ENCODE measurements at places on chromosomes 12 and 14.

DNA sequence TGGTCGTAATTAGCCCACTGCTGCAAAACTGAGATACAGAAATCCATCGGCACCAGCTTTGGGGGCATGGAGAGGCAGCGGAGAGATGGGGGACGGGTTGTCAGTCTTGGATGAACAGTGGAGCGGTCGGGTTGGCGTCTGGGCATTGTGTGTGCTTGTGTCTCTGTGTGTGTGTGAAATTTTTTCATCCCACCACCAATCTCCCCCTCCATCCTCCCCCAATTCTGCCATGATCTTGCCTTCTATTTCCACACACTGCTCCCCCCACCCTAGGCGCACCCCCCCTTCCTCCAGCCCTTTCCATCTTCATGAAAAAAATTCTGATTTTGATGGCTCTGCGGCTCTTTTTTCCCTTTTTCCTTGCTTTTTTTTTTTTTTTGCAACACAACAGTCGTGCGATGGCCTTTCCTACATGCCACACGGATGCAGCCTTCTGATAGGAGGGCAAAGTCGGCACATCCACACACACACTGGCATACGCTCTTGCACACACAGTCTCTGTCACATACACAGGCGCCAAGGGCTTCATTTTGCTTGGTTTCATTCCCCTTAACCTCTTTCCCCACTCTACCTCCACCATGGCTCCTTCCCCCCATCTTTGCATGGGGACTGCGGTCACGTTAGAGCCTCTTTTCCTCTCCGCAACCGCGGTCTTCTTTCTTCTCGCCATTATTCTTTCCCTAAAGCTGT is 3.3 kb downstream of the NRXN3 start:
- H3K4me3 ChIP-seq, result no peak overlapping the region
- H3K4me1 ChIP-seq, result no peaks in the 10 kb centered on the region
- DNase-seq, result no peak
- H3K27ac ChIP-seq, result no peak overlapping the region

DNA sequence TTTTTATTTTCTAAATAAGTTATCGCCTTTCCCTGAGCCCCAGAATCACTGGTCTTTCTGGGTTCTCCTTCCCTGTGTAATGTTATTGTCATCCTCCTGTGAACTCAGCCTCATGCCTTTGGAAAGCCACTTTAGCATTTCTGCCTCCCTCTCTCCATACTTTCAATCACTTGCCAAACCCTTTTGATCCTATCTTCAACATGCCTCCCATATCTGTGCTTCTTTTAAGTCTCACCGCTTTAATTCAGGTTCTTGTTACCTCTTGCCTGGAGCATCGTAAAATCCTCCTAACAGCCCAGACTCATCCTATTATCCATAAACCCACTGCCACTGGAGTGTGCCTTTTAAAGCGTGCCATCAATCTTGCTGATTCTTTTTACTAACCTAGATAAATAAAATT is 321.8 kb downstream of the BMP4 start:
- H3K4me3 ChIP-seq, result no peak overlapping the region
- no peaks in the 10 kb centered on the region for H3K27me3 ChIP-seq
- H3K4me1 ChIP-seq, result no peaks in the 10 kb centered on the region
- no peak overlapping the region for H3K27ac ChIP-seq
- DNase-seq, result no peak

DNA sequence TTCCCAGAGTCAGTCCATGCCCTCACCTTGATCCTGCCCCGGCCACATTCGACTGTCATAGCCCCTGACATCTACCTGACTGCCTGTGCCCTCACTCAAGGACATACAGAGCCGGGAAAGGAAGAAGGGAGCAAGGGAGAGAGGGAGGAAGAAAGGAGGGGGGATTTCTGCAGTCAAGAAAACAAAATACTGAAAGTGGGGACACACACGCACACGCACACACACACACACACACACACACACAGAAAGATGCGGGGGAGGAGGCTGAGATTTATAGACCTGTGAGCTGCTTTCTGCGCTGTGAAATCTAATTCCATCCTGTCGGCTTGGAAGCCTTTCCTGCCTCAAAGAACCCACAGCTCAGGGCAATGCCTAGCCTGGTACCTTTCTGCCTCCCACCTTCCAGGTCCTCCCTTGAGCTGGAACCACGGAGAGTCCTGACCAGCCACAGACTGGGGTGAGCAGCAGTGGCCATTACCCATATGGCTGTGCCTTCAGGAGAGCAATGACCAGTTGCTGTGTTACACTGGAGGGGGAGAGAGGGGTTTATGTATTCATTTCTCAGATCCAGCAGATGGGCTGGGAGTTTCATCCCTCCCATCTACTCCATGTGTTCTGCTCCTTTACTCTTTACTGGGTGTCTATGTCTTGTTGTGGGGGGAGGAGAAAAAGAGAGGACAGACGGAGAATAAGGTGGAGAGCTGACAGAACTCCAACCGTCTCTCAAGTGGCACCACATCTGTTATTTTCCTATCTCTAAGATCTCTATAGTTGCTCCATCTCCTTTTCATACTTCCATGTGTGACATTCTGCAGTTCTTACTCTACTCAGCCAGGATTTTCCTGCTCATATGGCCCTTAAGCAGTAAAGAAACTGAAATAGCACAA is 12.9 kb downstream of the C14orf93 start:
- H3K27ac ChIP-seq, result no peak overlapping the region
- no peaks in the 10 kb centered on the region for H3K4me1 ChIP-seq
- H3K27me3 ChIP-seq, result no peaks in the 10 kb centered on the region
- H3K36me3 ChIP-seq, result no peaks in the 10 kb centered on the region
- no peak for DNase-seq

DNA sequence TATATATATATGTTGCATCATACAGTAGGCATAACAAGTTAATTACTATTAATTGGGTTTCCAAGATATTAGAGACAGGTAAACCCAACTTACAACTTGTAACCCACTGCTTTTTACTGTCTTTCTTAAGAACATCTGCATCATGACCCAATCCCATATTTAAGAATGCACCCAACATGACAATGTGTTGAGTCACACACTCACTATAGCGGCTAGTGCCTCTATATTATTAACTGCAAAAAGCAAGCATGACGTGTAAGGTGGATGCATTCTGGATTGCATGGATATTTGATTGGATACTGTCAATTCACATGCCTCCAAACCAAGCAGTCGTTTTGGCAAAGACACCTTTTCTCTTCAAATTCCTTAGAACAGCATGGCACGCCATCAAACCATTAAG is 68.2 kb downstream of the KSR2 start:
- H3K27me3 ChIP-seq, result peaks cover 6% of the 10 kb centered on the region
- no peak overlapping the region for H3K4me3 ChIP-seq
- no peaks in the 10 kb centered on the region for H3K36me3 ChIP-seq
